ENCODE measurements at places on chromosomes 11 and 22.

GRCh38 chr22:28800308-28801041 lies at the start of gene XBP1:
TSS of gene XBP1 (minus strand) at chr22:28800569.
- peak; percentile 80 for DNase-seq

DNA sequence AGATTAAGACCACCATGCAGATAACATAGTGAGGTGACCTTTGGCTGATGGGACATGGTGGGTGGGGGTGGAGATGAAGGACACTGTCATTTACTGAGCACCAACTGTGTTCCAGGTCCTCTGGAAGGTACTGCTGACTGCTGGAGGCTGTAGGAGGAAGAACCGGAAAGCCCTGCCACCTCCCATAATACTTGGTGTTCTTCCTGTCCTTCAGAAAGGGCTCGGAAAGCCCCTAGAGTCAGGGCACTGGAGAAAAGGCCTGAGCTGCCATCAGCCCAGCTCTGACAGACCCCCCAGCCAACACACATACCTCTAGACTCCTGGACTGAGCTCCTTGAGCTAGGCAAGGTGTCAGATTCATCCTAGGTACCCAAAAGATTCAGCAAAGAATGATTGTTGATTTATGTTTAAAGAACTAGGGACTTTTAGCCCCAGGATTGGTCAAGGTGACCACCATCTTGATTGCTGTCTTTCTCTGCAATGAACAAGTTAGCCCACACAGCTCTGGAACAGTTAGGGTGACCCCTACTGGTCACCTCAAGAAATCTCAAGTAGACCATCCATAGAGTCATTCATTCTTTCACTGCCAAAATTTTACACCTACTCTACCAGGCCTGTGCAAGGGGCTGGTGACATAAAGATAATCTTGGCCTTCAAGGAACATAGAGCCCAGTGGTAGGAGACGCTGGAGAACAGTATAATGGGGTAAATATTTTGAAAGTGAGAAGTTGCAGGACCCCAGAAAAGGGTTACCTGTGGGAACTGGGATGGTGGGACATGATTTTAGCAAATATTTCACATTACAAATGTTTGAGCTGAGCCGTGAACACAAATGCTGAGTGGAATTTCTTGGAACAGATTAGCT lies 39.4 kb downstream of the IRAG1 start:
- DNase-seq: peak; percentile 17

DNA sequence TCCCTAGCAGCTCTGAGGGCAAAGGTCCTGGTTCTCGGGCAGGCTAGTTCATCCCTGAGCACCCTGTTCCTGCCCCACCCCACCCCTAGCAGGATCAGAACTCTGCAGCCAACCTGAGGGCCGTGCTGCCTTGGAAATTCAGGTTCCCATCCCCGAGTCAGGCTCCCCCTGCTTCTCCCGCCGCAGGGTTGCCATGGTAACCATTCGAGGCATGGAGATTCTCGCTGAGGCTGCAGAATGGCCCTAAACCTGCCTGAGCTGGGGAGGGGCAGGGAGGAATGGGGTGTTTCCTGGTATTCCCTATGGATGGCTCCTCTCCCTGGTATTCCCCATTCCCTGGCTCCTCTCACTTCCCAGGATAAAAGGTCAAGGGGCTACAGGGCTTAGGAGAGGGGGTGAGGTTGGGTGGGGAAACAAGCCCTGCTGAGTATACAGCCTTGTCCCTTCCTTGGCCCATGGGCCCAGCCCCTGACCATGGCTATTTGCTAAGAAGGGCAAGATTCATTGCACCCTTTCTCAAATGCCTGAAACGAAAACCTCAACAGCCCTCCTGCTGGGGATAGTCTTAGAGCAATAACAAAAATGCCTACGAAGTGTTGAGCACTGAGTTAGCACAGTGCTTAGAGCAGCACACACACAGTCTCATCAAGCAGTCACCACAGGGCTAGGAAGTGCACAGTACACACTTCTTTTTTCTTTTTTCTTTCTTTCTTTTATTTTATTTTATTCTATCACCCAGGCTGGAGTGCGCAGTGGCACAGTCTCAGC lies 58.7 kb downstream of the CHST1 start:
- DNase-seq: no peak

GRCh38 chr11:94577841-94578240 lies 10.7 kb downstream of the PIWIL4 start:
- no peak for DNase-seq

DNA sequence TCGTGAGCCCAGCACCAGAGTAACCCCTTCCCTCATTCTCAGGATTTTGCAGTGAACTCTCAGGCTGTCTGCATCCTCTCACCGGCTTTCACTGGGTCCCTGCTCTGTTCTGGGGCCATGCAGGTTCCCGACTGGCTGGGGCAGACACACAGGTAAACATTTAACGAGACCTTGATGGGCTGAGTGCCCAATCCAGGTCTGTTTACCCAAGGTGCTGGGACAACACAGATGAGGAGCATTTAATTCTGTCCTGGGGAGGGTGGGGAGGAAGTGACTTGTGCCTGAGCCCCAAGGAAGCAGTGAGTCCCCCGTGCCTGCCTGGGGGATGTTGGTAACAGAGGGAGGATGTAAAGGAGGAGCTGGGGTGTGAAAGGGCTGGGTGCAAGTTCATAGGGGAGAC lies 4.4 kb downstream of the BIK start:
- DNase-seq: no peak

- no peak for DNase-seq
Observed at GRCh38 chr11:34394771-34395300, 37.0 kb upstream of the ABTB2 start.

- DNase-seq: no peak
Observed at GRCh38 chr11:22554221-22554620, 71.4 kb downstream of the FANCF start.

GRCh38 chr11:46905806-46906205 lies 12.5 kb downstream of the LRP4 start:
- no peak for DNase-seq

- no peak for DNase-seq
Observed at GRCh38 chr11:83153764-83154163, 3.2 kb upstream of the PCF11 start.

DNA sequence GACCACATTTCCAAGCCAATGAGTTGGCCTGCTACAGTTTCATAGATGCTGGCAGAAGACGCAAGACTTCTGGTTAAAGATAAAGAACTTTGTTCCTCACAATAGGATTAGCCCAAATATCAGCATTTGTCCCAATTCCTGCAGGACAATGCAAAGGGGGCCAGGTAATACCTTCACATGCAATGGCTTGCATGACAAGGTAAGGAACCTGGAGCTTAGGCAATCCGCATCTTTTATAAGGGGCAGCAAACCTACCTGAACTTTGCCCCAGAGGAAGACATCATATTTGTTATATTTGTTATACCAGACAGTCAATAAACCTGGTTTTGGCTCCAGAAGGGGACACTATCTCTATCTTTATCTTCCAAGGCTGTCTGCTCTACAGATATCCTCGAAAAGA lies 5.3 kb downstream of the P2RY6 start:
- DNase-seq: no peak

DNA sequence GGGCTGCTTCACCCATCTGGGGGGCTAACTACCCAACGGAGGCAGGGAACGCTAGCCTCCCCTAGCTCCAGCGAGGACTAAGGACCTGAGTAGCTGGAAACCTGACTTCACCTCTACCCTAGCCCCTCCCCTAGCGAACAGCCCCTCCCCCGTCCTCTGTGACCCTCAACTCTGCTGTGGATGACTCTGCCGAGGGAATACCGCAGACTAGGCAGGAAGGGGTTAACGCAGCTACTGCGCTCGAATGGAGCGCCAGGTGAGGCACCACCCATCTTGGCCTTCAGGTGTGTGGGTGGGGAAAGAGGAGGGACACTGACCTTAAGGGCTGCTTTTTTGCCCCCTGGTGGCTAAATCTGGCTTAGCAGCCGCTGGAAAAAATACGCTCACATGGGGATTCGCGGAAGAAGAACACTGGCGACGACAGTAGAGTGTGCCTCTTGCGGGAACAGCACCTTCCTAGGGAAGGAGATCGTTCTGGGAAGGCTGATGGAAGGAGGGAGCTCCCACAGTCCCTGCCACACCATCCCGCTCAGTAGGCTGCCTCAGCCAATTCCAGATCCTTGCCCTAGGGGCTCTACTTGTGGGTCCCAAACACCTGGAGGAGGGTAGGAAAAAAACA lies 4.5 kb upstream of the BCL9L start:
- DNase-seq: peak; percentile 73

DNA sequence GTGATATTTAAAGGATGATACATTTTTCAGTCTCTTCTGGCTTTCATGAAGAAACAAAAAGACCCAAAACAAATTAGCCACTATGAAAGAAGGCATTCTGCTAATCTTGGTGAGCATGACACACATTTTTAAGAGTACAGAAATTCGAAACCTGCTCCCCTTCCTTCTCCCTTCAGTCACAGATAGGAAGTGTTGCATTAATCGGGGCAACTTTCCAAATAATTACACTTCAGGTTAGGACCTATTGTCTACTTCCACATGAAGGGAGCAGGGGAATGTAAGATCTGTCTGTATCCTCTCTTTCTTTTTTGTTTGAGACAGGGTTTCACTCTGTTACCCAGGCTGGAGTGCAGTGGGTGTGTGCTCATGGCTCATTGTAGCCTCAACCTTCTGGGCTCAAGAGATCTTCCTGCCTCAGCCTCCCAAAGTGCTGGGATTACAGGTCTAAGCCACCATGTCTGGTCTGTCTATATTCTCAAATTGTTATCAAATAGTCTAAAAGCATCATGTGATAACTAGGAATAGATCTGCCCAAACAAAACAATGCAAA lies 45.8 kb downstream of the NCAM1 start:
- DNase-seq: no peak

DNA sequence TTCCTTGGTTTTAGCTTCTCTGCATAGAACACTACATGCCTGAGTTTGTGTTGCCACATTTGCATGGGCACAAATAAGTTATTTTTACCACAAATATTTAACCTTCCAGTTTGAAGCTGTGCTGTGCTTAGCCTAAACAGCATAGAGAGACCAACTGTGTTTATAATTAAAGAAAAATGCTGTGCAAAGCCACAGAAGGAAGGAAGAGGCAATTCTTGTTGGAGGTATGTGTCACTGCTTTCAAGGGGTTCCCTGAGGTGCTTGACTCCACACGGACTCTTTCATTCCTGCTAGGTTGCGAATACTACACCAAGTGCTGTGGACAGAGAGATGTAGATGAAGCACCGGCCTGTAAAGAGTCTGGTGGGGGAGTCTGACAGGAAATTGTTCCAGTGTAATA lies 47.6 kb upstream of the OLFML1 start:
- no peak for DNase-seq
